ENCODE measurements at places on chromosomes 11 and 22. TPM values are rescaled to one million over a fixed set of nuclear protein-coding genes. Genes with fewer than 3 reads are reported as not detected.

Gene CDKN1C
- 5.6 TPM for total RNA-seq

Gene DUSP8
- 0.57 TPM for total RNA-seq

Gene THY1
- total RNA-seq, result 0.65 TPM

Gene LRRC4C
- not detected for total RNA-seq

Gene P2RX6
- under 0.01 TPM for total RNA-seq

Gene SHISAL1
- under 0.01 TPM for total RNA-seq

Gene MYOD1
- total RNA-seq, result not detected

Gene OR51B5
- total RNA-seq, result not detected

Gene MYRF
- 0.65 TPM for total RNA-seq

Gene CLDN5
- total RNA-seq, result 510 TPM

Gene CASP12
- total RNA-seq, result 5.3 TPM

Gene KCNQ1
- not detected for total RNA-seq

Gene ACR
- total RNA-seq, result 0.38 TPM

Gene MUC6
- total RNA-seq, result not detected

Gene ATG13
- 50.6 TPM for total RNA-seq

Gene OR51I2
- not detected for total RNA-seq

Gene CATSPER1
- 0.10 TPM for total RNA-seq

Gene RASSF10
- 0.67 TPM for total RNA-seq

Gene GRIA4
- not detected for total RNA-seq
